ENCODE measurements at places on chromosomes 6 and 20.

DNA sequence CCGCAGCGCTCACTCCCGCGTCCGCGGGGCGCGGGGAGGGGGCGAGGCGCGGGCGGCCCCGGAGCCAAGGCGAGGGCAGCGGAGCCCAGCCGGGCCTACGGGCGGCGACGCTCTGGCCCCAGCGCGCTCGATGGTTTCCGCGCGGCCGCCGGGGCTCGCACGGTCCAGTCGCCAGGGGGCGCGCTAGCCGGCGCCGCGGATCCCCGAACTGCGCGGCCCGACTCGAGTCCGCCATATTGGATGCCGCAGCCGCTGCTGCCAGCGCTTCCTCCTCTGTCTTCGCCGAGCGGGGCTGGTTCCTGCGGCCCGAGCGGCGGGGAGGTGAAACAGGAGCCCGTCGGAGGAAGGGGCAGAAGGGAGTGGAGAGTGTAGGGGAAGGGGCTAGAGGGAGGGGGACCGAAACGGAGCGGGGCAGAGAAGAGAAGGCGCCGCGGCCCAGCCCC is at the start of gene SCAF8:
Gene SCAF8 (plus strand): TSS at position 234 of the 443 bp plus-strand sequence. CDS start 485 bp downstream, outside the sequence.
- peak; percentile 53 for DNase-seq

DNA sequence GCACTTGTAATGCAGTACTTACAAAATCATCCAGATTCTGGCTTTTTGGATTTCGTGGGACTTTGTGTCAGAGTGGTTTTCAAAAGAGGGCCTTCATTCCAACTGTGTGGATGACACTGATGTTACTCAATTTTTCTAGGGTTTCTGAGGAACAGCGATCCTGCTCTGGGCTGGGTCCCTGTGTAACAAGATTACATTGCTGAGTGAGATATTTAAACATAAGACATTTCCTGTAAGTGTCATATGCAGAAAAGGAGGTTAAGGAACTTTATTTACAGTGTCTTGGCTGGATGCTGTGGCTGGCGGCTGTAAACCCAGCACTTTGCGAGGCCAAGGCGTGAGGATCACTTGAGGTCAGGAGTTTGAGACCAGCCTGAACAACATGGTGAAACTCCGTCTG is 6.7 kb downstream of the ZFAND3 start:
- DNase-seq, result no peak

DNA sequence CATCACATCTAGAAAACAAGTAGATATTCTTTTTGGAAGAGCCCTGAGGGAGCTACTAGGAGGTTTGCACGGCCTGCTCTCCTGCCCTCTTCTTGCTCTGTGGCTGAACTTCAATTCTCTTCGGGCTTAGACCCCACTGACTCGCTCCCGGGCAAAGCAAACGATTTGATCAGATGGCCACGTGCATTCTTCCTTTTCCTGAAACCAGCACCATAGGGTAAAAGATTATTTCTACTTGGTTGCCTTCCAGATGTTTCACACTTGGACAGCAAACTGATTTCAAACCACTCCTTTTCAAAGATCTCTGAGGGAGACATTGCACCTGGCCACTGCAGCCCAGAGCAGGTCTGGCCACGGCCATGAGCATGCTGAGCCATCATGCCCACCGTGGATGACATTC is at the start of gene SLC22A1:
Gene SLC22A1 (plus strand): TSS at position 258 of the 400 bp plus-strand sequence. CDS start 121 bp downstream, at position 379.
- no peak for DNase-seq

DNA sequence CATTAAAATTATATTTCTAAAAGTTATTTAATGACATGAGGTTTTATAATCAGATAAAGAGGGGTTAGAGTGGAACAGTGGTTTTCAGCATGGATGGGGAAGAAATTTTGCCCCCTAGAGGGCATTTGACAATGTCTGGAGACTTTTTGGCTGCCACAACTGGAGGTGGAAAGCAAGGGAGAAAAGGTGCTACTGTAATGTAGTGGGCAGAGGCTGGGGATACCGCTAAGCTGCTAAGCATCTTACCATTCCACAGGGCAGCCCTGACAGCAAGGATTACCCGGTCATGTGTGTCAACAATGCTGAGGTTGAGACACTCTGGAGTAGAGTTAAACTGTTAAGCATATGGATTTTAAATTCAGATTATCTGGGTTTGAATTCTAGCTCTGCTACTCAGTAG is 52.9 kb upstream of the FABP7 start:
- DNase-seq, result peak; percentile 18

DNA sequence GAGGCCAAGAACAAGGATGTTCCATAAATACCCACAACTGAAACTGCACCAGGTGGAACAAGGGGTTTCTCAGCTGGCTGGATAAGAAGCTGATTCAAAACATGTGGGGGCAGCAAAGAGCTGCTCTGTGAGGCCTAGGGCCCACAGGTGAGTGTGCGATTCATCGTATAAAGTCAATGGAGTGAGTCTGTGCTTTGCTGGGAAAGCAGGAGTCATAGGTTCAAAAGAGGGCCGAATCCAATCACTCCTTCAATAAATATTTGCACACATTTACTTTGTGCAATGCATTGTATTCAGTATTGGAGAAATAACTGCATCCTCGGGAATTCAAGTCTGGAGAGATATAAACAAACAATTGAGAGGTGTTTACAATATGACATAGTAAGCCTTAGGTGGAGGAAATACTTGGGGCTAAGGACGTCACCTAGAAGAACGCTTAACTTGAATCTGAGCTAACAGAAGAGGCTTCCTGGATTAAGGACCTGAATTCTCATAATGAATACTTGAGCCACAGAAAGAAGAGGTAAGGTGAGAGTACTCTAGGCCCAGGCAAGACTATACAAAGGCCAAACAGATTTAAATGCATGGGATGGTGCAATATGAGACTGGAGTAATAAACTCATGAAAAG is 83.7 kb upstream of the TMEM30A start:
- DNase-seq, result no peak

DNA sequence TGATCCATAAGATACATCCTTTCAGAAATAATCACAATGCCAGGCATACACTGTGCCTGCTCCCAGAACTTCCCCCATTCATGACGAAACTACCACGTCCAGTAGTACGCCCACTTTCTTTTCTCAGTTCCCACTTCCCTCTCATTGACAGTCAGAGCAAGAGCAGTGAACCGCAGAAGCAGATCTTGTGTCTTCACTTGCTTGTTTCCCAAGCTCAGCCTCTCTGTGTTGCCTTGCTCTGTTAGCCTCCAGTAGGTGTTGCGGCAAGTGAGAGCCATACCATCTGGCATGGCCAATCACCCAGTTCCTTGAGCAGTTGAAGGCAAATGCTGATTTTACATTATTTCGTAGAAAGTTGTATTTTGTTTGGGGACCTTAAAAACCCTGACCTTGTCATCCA is 11.7 kb downstream of the UST start:
- no peak for DNase-seq
